MM.1S (cell line): ENCODE measurements at places on chromosomes 3 and 15.

DNA sequence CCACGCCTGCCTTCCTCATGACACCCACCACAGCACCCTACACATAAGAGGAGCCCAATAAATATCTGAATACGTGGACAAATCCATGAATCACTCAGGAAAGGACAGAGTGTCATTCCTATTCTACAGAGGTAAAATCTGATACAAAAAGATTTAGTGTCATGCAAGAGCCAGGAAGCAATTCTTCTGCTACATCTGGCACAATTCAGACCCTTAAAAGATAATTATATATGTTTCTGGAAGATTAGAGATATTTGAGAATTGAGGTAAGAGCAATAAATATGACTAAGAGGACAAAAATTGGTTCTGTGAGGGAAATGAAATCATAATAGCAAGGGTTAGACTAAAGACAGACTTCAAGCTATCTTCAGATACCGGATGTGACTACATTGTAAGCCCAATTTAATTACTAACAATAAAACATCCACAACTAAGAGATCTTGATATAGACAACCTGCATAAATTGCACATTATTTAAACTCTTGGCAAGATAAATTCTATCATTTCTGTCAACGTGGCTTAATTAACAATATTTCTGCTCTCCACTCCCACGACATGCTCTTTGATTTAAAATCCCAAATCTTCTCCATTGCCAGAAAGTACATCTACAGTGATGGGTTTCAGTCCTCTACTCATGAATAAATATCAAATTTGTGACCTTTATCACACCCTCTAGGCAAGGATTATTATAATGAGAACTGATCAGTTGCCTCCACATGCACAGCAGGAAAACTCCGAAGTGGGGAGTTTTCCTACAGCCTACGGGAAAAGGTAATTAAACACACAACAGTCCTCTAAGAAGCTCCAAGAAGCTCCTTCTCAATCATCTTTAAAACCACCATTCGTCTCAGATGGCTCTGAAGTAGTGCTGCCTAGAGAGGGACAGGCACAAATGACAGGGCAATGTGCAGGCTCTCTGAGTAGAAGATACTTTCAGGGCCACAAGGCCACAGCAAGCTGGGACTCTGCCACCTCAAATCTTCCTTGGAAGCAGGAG is 32.6 kb downstream of the MB21D2 start:
- DNase-seq = no peak

GRCh38 chr3:128995737-128996136 is 1.9 kb upstream of the CFAP92 start:
- no peak for DNase-seq

- no peak for DNase-seq
Measured at GRCh38 chr15:81930582-81931369, 115.0 kb downstream of the MEX3B start.

DNA sequence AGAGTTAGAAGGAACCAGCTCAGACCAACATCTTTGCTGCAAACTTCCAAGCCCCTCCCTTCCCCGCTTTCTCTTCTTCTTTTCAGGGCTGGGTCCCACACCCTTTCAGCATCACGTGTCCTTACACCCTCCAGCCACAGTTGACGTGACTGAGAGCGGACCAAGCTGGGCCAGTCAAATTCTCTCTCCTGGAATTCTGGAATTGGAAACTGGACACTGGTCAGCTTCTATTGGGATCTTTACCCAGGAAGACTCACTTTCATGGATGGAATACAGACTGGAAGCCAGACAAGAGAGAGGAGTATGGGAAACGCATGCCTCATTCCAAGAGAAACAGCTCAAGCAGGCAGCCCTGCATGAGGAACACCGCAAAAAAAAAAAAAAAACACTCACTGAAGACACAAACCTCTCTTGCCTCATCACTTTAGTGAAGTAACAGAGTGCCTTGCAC is 12.4 kb upstream of the TPM1 start:
- no peak for DNase-seq

- no peak for DNase-seq
Measured at GRCh38 chr15:96331945-96332636, 1.6 kb downstream of the NR2F2 start.

GRCh38 chr15:59543721-59544547 is 67.6 kb upstream of the GCNT3 start:
- DNase-seq = peak; percentile 71

DNA sequence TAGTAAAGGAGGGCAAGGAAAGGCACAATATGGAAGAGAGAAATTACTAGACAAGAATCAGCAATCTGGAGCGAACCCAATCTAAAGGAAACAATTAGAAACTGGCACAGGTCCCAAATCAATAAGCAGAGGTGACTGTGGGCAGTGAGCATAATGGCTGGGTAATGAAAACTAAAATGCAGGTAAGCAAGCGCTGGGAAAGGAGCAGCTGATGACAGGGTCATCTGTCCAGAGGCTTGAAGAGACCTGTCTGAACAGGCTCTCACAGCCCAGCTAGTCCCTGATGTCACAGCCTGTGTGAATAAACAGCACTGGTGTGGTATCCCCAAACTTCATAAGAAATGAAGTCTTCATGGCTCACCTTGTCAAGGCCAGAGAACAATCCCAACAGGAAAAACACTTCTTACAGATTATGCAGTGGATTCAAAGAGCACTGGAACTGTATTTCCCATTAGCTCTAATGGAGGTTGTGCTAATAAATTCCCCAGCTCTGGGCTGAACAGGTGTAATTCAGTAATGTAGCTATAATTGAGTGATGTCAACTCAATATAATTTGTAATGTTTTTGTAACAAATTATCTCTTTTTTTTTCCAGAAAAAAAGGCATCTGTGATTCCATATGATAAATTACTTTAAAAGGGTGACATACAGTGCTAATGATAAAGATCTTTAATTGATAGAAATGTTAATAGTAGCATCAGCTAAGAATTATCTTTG is 197.3 kb downstream of the FHIT start:
- DNase-seq = no peak
